ENCODE measurements at places on chromosomes 7 and 10.
A peak's percentile ranks its signal among the peaks of the same experiment; 100 is the strongest.

DNA sequence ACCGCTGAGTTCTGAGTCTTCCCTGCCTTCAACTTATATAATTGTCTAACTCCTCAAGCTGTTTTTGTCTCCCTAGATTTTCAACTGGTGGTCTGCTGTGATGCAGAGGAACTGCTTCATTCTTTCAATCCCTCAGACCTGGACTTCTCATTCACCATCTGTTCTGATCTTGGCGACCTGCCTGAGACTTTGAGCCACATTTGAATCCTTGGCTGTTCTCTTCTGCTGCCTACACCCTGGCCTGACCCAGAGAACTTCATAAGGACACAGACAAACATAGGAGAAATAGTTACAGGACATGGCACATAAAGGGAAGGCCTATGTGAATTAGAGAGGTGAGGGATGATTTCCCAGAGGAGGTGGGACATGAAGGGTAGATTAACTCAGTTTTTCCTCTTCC lies 326.7 kb downstream of the PTEN start:
- DNase-seq: no peak

- DNase-seq: no peak
These were observed 68.6 kb downstream of the MMRN2 start for GRCh38 chr10:86888585-86889381.

GRCh38 chr7:132804849-132805485 lies 228.7 kb upstream of the PLXNA4 start:
- no peak for DNase-seq

DNA sequence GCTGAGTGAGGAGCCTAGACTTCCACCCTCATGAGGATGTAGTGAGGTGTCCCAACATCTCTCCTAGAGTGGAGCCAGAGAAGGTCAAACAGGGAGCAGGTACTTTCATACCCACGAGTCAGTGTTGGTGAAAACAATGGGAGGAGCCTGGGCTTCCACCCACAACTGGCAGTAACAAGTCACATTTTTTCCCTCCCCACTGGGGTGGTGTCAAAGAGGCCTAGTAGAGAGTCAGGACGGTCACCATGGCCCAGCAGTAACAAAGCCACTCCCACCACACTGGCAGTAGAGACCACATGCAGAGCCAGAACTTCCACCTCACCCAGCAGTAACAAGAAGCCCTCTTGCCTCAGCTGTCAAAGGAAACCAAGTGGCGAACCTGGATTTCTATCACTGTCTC lies 280.2 kb upstream of the IMMP2L start:
- DNase-seq: no peak

DNA sequence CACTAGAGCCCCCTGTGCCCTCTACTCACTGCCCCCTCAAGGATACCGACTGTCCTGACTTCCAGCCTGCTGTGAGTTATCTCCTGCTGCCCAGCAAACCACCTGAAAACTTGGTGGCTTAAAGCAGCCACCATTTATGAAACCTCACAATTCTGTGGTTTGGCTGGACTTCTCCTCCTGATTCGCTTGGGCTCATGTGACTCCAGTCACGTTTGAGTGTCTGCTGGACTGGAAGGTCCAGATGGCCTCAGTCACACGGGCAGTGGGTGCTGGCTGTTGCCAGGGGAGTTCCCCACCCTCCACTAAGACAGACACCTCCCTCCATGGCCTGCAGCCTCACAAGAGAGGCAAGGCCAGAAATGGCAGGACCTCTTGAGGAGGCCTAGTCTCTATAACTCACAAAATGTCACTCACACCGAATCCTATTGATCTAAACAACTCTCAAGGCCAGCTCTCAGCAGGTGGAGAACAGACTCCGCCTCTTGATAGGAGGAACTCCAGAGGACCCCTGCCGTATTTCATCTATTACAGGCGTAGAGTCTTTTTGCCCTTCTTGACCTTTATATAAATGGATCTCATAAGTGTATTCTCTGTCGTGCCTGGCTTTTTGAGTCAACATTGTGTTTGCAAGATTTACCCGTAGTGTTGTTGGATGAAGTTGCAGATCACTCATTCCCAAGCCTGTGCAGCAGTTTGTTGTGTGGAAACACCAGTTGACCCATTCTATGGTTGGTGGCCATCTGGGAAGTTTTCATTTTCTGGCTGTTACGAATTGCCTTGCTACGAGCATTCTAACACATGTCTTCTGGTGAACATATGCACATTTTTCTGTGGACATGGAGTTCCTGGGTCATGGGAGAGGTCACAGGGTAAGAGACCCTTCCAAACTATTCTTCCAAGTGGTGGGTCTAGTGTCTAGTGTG lies 48.3 kb downstream of the ZMIZ1 start:
- DNase-seq: no peak

DNA sequence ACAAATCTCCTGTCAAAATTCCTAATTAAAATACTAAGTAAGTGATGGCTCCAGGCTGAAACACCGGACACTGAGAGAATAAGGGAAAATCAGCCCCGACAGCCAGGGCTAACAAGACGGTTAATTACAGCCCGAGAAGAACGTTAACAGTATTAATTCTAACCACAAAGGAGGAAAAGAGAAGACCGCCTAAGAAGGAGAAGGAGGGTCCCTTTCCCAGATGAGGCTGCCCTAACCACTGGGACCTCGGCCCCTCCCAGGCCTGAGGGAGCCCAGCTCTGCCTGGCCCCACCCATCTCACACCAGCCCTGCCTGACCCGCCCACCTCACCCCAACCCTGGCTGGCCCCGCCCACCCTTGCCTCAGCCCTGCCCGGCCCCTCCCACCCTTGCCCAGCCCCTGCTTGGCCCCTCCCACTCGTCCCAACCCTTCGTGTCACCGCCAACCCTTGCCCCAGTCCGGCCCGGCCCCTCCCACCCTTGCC lies 51.3 kb downstream of the PWWP2B start:
- peak; percentile 68 for DNase-seq

DNA sequence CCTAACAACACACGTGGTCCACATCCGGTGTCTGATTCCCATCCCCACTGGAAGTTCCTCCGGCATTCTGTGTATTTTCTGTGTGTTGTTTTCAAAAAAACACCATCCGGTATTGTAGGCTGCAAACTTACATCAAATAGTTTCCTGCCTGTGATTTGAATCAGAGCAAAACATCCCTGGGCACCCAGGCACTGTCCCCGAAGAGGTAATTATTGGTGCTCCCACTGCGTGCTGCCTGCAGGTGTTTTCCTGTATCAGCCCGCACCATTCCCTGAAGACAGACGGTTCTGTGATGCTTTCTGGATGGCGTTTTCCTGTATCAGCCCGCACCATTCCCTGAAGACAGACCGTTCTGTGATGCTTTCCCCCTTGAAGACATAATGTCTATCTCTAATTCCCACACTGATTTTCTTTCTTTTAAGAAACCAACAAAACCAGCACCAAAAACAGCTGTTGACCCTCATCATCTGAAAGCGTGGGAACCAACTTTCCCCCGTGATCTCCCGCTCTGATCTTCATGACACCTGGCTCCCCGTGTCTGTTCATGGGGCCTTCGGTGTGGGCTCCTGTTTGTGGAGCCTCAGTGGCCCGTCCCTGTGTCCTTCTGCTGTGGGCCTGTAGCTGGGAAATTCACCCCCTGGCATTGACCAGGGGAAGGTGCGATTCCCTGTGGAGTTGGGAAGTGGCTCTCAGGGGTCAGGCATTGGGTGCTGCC lies 205.3 kb downstream of the ADARB2 start:
- no peak for DNase-seq

DNA sequence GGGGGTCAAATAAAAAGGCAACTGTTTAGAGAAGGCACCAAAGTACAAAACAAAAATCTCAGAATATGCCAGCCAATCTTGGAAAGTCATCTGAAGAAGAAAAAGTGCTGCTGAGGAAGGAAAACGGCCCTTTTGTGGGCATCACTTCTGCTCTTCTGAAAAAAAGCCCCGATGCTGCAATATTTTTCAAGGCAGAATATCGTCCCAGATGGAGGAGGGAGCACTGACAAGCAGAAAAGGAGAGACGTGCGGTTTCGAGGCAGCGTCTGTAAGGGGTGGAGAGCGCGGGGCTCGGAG lies 959 bp upstream of the ATRNL1 start:
- DNase-seq: no peak

GRCh38 chr7:85655252-85655651 lies 468.4 kb upstream of the SEMA3D start:
- DNase-seq: no peak

Data from CD4-positive, alpha-beta T cell treated with Interleukin-17A for 4 hours (primary cell).